GM23338 (cell line): ENCODE measurements at places on chromosomes 4 and X.

DNA sequence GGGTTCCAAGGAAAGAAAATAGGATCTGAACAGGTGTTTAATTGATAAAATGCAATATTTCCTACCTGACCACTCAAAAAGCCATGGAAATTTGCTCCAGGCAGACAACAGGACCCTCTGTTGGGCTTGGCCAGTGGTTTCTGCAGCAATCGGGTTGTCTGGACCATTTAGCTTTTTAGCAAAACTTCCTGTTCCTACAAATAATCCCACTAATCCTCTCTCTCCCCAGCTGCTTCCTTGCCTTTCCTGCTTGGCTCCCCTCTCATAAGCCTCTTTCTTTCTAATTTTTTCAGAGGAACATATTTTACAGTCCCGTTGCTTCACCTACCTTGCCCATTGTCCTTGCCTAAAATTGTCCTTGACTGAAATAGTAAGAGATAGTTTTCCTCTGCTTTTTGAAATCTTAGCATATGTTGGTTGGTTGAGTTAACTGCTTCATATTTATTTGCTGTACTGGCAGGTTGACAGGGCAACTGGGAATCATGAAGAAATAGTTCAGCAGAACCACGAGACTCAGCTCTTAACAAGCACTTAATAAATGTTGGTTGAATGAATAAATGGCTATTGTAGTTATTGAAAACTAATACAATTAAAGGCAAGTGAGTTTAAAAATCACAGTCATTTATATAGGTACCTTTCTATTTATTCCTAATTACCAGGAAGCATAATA, 259.8 kb downstream of the KCNIP4 start:
- no peak for DNase-seq

DNA sequence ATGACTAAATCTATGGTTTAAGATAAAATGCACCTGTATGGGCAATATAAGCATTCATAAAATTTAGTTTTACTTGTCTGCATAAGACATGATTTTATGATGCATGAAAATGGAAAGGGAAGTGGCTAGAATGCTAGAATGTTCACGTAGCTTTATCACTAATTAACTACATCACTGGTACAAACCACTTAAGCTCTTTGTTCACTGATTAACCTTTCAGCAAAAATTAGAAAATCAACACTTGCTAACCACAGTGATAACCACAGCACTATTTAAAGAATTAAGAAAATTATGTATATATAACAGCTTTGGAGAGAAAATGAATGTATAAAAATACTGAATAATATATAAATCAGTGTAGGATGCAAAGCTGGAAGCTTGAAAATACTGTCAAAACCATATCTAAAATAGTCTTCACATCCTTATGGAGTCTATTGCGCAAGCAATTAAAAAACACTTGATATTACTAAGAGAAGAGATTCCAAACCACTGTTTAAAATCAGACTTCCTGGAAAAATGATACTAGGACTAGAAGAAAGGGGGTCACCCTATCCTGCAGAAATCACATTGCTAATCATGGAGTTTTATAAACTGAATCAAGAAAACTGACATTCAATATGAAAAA, 51.9 kb downstream of the EFHC2 start:
- DNase-seq: no peak

DNA sequence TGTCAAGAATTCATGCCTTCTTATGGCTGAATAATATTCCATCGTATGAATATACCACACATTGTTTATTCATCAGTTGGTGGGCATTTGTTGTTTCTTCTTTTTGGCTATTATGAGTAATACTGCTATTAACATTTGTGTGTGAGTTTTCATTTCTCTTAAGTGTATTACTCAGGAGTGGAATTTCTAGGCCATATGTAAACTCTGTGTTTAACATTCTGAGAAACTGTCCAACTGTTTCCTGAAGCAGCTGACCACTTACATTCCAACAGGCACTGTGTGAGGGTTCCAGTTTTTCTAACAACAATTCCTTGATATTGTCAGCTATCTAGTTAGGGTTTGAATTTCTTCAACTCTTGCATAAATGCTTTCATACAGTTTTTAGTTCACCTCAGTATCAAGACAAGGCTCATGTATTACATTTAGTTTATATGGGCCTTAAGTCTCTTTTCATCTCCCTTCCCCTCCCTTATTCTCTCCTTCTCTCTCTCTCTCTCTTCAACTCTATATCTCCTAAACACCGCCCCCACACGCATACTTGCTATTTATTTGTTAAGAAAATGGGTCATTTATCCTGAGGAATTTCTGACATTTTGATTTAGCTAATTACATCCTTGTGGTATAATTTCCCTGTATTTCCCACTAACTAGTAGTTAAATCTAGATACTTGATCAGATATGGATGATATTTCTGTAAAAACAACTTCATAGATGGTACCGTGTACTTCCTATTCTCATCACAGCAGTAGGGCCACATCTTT, 77.4 kb downstream of the WDR19 start:
- DNase-seq: no peak

GRCh38 chr4:8123389-8123788, 35.2 kb downstream of the ABLIM2 start:
- DNase-seq: no peak

DNA sequence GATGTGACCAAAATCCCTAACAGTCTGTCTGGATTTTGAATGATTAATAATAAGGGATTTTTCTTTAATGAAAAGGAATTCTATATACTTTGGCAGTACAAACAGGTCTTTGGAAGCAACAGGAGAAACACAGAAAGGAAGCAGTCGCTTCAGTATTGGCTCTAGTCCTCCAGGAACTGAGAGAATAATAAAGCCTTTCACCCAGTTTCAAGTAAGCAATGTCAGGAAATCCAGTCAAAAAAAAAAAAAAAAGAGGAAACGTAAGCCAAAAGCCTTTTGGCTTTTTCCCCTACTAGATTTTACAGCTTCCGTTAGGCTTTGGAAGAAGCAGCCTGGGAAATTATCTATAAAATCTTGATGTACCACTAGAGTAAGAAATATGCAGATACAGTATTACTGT, 61.7 kb upstream of the HDAC8 start:
- DNase-seq: no peak

DNA sequence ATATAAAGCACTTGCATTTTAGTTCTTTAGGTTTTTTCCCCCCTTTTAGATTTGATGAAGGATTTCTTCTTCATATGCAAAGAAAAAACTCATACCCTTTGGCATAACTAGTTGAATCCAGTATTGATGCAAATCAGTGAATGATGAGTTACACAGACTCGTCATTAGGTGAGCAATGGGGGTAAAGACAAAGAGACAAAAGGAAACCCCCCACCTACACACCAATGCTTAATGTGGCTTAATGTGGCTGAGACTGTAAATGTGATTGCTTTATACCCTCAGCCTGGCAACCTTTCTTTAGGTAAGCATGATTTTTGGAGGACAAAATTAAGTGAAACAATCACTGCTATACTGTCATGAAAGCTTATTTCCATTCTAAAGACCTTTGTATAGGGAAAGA, 39.5 kb downstream of the CD40LG start:
- no peak for DNase-seq

GRCh38 chr4:26420438-26420837, 69.8 kb downstream of the CCKAR start:
- DNase-seq: no peak

DNA sequence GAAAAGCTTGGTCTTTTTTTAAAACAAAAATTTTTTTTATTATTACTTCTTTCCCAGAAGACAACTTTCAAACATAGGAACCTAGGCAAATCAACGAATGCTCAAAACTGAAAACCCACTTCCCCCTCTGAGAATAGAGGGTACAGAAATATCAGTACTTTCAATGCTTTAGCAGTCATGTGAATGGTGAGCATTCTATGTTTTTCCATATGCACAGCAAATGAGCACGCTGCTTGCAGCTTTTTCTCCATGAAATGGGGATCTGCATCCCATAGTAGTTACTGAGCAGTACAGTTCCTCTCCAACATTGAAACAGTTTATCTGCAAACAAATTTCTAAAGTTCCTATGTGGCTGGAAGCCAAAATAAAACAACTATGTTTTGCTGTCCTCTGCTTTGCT, 108.4 kb upstream of the BMP2K start:
- DNase-seq: no peak

DNA sequence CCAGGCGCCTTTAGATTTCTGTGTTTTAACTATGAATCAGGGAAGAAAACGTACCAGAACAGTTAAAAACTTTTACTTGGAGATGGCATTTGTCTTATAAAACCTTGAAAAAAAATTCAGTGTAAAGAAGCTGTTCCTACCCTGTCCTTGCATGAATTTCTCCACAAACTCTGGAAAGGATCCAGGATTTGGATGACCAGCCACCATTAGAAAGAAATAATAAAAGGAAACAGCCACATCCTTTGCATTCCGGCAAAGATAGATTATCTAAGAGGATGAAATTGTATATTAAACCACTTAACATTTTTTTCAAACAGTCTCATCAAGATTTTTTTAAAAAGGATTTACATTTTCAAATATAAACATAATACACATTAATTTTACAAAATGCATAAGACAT, 10.6 kb downstream of the SULT1E1 start:
- no peak for DNase-seq

DNA sequence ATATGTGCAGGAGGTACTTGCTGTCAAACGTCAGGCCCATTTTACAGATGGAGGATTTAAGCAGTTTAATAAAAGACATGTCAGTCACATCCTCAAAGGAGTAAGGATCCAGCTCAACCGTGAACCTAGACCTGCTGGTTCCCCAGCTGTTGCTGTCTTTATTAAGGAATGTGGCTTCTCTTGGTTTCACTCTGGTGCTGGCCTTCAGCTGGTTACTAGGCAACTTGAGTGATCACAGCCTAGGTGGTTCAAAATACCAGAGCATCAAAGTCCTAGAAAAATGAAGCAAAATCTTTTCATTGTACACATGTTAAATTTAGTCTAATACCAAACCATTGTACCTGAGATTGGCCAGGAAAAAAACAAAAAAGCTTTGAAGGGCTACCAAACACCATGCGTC, 32.7 kb upstream of the GLRA2 start:
- DNase-seq: no peak

DNA sequence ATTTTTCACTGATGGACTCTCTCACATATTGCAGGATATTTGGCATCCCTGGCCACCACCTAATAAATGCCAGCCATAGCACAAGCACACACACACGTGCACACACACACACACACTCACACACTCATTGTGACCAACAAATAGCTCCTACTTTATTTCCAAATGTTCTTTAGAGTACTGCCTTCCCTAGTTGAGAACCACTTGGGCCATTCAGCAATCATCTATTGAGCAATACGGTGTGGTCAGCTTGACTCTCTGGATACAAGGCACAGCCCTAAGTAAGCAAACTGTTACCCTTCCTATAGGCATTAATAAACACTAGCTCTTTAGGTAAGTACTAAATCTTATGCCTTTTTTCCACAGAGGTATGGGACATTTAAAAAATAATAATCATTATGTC, 21.1 kb downstream of the CORIN start:
- no peak for DNase-seq

- DNase-seq: no peak
Observed at GRCh38 chr4:91035276-91035675, 908.1 kb downstream of the CCSER1 start.

GRCh38 chr4:14863418-14864364, 138.6 kb upstream of the CPEB2 start:
- DNase-seq: no peak
